ENCODE measurements at places on chromosomes 2 and 18.
A peak's percentile ranks its signal among the peaks of the same experiment; 100 is the strongest.

DNA sequence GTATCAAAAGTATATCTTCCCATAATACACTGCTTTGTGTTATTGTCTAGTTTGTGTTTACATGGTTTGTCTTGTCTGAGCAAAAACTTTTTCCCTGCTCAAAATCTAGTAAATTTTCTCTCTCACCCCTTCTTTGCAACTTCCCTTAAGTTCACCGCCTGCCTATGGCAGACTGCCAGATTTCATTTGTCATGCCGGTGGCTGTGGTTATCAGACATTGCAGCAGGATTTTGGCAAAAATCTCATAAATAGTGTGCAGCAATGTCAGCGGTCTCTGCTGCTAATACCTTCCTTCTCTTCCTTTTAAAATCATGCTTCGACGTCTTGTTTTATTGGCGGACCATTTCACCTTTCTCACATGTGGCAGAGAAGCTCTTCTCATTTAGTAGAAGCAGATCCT is 45.6 kb upstream of the TMEM178A start:
- peak; percentile 94 for DNase-seq

GRCh38 chr2:241273210-241274020 is 42.1 kb downstream of the HDLBP start:
- DNase-seq: no peak

GRCh38 chr2:11750917-11751316 is 4.5 kb downstream of the LPIN1 start:
- DNase-seq: peak; percentile 28

GRCh38 chr18:27713738-27714095 is 463.2 kb downstream of the CDH2 start:
- DNase-seq: peak; percentile 97

DNA sequence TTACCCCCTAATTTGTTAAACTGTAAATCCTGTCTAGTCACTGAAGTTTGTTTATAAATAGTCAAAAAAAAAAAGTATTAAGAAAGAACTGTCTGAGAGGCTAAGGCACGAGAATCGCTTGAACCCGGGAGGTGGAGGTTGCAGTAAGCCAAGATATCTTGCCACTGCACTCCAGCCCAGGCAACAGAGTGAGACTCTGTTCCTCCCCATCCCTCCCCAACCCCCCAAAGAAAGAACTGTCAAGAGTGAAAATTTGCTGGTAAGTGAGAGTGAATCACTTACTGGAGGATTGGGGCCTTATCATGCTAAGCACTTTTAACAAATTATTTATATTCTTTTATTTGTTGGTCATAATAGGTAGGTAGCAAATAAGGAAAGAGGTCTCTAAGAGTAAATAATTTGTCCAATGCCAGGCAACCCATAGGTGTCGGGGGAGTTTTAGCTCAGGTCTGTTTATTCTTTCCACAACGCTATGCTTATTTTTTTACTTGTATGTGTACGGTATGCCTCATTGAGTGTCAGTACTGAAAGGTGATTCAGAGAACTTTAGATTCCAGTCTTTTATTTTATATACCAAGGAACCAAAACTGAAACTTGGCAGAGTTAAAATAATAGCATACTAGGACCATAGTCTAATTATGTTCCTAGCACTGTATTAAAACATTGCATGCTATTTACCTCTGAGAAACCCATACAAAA is 2.5 kb downstream of the TAF4B start:
- no peak for DNase-seq

- DNase-seq: no peak
These were observed 102.8 kb upstream of the UBXN4 start for GRCh38 chr2:135638825-135639224.

- peak; percentile 65 for DNase-seq
These were observed 35.4 kb downstream of the BARD1 start for GRCh38 chr2:214774108-214774507.

DNA sequence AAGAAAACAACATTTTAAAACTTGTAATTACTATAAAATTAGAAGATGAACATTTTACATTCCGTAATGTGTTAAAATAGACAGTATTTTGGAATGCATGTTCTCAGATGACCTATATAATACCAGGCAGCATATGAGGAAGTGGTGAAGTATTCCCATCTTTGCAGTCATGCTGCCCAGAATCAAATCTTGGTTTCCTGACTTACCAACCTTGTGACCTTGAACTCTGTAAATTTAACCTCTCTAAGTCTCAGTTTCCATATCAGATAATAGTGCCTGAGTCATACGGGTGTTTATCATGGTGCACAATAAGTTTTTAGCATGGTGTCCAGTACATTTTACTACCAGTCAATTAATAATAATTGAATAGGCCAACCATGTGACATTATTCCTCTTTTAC is 7.3 kb upstream of the GALM start:
- DNase-seq: no peak

- DNase-seq: no peak
These were observed 139.2 kb upstream of the ARHGAP28 start for GRCh38 chr18:6590326-6590725.

- no peak for DNase-seq
These were observed 83.2 kb upstream of the EPHA4 start for GRCh38 chr2:221655300-221655699.

DNA sequence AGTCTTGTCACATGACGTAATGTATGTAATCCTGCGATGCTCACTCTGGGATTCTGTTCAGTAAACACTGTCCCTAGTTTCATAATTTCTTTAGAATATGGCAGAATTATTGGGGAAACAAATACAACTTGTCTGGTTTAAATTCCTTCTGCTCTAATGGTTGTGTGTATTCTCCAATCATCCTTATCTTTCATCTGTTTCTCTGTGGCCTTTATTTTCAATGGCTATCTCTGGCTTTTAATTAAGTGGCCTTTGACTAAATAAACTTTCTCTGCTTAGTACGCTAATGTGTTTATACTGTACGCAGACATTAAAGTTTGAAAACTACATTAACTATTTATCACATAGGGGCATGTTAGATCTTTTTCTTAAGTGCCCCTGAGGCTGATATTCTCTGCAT is 40.9 kb downstream of the CDH7 start:
- DNase-seq: no peak

- DNase-seq: no peak
These were observed 40.6 kb downstream of the INSIG2 start for GRCh38 chr2:118128826-118129225.

DNA sequence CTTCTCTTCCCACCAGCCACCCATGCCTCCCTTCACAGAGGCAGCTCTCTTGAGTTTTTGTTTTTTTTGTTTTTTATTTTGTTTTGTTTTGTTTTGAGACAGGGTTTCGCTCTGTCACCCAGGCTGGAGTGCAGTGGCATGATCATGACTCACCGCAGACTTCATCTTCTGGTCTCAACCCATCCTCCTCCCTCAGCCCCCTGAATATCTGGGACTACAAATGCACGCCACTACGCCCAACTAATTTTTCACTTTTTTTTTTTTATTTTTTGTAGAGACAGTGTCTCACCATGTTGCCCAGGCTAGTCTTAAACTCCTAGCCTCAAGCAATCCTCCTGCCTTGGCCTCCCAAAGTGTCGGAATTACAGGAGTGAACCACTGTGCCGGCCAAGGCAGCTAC is 161.4 kb downstream of the TRABD2A start:
- DNase-seq: no peak

DNA sequence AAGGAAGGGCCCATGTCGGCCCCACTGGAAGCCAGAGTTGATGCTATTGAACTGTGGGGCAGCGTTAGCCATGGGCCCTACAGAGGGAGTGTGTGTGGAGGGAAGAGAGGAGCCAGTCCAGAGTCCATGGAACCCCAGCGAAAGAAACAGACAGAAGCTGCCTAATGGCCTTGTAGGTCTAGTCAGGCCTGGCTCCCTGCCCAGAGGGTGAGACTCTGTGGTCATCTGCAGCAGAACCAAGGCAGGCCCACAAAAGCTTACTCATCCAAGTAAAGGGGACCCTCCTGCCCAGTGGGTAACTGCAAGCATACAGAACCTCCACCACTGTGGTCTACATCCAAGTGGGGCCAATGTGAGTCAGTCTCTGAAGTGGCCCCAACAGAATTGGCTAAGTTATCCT is 439.8 kb downstream of the TGIF1 start:
- DNase-seq: peak; percentile 23

GRCh38 chr2:152186262-152186661 is 10.7 kb upstream of the STAM2 start:
- no peak for DNase-seq

DNA sequence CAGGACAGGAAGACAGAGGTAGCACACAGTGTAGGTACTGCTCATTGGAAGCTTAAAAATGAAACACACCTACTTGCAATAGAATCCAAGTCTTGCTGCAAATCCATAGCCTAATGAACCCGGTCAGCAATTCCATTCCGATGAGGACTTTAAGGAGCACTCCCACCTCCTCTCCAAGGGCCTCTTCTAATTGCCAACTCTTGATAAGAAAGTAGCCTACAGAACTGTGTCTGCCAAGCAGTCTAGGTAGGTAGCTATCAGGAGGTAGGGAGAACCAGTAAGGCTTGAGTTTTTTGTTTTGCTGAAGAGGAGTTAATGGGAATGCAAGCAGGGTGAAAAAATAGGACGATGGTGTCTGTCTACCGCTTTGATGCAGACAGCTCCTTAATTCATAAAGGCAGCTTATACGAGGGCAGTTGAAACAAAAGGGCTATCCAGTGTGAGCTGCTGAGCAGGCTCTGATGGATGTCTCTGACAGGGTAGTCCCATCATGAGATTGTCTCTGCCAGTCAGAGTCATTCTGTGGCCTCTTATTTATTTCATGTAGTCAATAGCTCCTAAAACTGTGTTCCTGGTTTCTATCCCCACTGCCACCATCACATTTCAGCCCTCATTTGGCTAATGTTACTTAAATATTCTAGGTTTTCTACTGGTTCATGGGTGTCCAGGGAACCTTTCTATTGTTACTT is 155.6 kb upstream of the DNMT3A start:
- no peak for DNase-seq

DNA sequence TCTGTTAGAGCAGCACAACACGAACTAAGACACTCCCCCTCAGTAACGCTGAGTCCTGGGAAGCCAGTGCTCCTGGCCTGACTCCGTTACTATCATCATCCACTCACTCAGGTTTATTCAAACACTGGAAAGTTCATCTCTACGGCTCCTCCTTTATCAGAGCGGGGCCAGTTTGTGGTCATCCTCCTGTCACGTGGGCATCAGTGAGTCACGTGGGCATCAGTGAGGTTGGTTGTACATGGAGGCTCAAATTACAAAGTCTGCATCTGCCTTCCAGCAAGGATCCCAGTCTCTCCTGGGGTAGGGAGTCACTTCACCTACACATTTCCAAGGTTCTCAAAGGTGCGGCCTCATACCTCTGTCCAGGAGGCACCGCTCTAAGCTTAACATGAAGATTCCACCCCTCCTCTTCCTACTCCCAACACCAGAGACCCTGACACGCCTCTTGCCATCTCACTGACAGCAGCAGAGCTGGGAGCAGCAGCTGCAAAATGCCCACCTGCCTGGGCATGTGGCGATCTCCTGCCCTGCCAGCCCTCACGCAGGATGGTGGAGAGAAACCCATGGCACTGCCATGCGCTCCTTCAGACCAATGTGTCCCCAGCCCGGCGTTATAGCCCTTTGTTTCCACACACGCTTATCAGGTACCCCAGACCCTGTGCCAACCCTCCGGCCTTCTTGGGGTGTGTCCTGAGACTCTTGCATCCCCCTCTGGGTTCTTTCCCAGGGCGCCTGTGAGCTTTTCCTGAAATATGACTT is 99.2 kb upstream of the PTPRM start:
- no peak for DNase-seq

All from cardiac fibroblast (primary cell).